Fibroblast of skin of left quadriceps (primary cell): ENCODE measurements at places on chromosomes 12 and 14.

GRCh38 chr12:92629349-92630065, 73.3 kb upstream of the PLEKHG7 start:
- DNase-seq, result no peak

- DNase-seq, result no peak
Measured at GRCh38 chr12:6116471-6117021, 7.9 kb downstream of the VWF start.

- no peak for DNase-seq
Measured at GRCh38 chr12:88145567-88146505, 3.7 kb downstream of the TMTC3 start.

DNA sequence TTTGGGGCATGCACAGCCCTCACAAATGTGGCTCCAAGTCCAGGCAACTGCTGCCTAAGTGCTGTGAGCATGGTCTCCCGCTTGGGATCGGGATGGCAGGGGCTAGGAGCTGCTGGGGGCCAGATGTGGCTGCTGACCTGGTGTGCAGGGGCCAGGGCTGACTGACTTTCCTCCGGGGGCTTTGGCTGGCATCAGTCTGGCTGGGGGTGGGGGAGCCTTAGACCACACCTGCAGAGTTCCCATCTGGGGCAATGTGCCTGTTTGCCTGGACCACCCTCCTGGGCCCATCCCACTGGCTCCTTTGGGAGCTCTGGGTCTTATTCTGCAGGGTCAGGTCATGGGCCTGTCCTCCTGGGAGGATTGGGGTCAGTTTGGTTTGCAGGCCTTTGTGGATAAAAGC, 90.5 kb downstream of the TSPAN9 start:
- DNase-seq, result no peak

DNA sequence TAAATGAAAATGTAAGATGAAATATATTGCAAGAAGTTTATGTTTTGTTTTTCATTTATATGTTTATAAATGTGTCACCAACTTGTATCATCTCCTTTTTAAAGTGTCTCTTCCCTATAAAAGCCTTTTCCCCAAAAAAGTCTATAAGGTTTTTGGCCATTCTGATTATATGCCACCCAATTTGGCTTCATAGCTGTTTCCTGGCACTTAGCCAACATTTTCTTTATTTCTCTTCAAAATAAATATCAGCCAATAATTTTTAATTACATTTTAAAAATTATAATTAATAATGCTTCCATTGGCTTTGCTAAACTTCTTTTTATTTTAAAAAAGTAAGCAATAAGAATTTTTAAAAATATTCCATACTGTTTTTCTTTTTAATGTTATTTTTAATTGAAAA, 171.8 kb downstream of the RASSF9 start:
- no peak for DNase-seq
